Mesenteric fat pad (tissue), 1 donor: ENCODE measurements at places on chromosomes 3 and 15. TPM values are rescaled to one million over a fixed set of nuclear protein-coding genes. Genes with fewer than 3 reads are reported as not detected.

GRCh38 chr15:77503240-77503639, 82.6 kb downstream of the HMG20A start:
- no peak for DNase-seq

DNA sequence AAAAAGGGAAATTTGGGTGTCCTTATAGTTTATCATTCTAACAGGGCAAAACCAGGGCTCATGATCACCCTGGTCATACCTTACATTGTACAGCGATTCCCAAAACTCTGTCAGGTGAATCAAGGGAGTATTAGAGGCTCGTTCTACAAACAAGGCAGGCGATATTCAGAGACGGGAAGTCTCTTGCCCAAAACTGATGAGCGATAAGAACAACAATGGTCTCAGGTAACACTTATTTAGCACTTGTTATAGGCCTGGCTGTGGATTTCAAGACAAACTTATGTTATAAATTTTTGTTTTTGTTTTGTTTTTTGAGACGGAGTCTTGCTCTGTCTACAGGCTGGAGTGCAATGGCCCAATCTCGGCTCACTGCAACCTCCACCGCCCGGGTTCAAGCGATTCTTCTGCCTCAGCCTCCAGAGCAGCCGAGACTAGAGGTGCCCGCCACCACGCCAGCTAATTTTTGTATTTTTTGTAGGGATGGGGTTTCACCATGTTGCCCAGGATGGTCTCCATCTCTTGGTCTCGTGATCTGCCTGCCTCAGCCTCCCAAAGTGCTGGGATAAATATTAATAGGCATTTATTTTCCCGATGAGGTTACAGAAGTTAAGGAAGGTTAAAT, 12.8 kb downstream of the BCL2L10 start:
- no peak for DNase-seq

DNA sequence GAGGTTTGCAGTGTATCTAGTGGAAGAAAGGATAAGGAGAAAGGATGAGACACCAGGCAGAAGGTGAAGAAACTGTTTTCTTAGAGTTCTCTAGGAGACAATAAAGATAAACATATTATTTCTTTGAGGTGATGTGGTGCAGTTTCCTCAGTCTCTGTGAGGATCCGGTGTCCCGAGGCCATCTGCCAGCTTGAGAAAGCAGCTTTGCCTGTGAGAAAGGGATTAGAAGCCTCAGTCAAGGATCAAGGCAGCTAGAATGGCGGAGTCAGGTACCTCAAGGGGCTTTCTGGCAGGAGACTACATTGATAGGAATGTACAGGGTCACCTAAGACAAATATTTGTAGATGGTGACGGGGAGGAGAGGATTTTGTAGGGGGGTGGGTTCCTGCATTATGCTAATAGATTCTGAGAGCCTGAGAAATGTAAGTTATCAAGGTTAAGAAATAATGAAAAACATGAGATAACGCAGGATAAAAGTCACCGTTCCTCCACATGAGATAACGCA, 103.9 kb upstream of the MB21D2 start:
- no peak for DNase-seq

DNA sequence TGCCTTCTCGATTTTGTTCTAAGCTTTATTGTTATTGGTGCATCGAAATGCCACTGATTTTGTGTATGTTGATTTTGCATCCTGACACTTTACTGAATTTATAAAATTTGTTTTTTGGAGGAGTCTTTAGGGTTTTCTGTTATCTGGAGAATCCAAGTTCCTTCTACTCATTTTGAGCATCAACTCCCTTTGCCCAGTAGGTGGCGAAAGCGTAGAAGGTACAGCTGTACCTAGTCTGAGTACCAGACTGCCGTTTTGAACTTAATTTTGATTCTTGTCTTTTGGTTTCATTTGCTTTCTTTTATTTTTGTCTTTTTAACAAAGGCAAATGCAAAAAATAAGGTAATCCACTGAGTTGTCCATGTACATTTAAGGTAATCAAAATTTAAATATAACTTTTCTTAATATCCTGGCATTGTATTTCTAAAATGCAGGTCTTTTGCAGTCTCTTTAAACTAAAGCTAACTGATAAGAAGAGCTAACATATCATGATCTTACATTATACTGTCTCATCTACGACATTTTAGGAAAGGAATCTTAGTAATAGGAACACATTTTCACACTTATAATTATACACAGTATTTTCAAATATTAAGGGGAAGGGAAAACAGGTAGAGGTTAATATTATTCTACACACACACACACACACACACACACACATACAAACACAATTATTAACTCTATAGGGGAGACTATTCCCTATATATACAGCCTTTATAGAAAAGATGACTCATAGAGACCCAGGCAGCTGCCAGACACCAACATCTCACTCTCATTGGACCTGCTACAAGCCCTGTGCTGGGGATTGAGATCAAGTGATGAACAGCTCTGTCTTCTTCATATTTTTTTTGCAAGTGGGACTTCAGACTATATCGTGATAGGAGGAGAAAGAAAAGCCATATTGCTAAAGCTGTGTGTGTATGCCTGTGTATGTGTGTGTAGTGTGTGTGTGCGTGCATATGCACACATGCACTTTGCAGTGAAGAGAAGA, 71.8 kb downstream of the SYNPR start:
- DNase-seq, result no peak

DNA sequence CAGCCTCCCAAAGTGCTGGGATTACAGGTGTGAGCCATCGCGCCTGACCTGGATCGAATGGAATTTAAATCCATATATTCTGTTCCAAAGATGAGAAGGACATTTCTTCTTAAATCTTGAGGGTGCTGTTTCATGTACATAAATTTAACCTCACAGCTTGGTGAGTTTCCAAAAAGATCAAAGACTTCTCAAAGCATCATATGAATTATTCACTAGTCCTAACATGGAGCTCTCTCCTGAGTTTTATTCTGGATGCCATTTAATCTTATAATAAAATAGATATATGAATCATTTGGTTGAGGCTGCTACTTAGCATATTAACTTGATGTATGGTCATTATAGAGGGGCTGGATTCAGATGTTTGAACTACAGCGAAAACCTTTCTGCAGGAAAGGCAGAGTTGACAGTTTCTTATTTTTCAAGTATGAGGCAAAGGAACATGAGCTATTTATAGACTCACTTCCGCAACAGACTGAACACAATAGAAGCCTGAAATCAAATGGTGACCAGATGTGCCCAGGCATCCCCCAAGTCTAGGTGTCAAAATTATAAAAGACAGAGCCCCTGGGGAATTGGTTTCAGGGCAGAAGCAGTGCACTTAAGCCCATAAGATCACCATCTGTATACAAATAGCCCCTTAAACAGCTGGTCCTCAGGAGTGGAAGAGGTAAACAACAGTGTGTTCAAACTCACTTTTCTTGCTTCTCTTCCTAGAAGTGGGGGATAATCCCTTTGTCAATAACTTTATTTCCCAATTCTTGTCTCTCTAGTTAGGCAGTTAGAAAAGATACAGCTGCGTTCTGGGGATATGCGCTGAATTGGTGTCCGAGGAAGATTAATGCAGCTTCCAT, 29.7 kb downstream of the STARD9 start:
- no peak for DNase-seq

- DNase-seq, result no peak
These were observed 356.6 kb upstream of the NPAP1 start for GRCh38 chr15:24318981-24319380.

DNA sequence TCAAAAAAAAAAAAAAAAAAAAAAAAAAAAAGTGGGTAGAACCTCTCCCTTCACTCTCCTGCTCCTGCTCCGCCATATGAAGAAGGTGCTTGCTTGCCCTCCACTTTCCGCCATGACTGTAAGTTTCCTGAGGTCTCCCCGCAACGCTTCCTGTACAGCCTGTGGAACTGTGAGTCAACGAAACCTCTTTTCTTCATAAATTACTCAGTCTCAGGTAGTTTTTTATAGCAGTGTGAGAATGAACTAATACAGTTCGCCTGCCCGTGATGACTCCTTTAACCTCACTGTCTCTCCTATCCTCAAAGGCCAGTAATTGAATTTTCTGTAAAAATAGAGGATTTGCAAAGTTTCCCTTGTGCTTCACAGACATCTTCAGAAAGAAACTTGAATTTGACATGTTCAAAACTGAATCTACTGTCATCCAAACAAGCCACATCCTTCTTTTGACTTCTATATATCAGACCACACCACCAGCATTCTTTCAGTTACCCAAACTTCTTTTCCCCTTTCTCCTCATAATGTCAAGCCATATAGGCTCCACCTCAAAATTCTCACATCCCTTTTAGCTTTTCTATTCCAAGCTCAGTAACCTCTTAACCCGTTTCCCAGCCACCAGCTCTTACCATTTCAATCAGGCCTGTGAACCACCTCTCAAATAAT, 44.3 kb downstream of the P2RY1 start:
- no peak for DNase-seq

- no peak for DNase-seq
These were observed 50.3 kb upstream of the ATP13A3 start for GRCh38 chr3:194536871-194537637.

GRCh38 chr3:184169896-184170875, 4.5 kb upstream of the AP2M1 start:
- DNase-seq, result no peak

DNA sequence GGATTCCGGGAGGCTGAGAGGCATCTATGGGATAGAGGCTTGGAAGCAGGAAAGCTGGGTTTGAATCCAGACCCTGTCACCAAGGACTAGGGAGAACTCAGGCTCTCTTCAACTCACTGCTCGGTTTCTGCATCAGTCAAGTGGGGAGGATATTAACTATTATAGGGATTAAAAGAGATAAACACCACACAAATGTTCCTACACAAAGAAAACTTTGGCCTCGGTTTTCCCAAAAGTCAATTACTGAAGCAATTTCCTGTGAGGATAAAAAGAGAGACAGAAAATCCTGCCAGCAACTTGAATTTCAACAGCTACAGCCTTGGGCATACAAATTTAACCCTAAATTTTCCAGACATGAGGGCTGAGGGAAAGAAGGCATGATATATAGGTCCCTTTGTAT, 36.0 kb downstream of the ITGB5 start:
- no peak for DNase-seq

GRCh38 chr3:190810957-190811356, 51.5 kb downstream of the GMNC start:
- DNase-seq, result no peak

GRCh38 chr15:33654860-33655259, 313.4 kb upstream of the CHRM5 start:
- no peak for DNase-seq

DNA sequence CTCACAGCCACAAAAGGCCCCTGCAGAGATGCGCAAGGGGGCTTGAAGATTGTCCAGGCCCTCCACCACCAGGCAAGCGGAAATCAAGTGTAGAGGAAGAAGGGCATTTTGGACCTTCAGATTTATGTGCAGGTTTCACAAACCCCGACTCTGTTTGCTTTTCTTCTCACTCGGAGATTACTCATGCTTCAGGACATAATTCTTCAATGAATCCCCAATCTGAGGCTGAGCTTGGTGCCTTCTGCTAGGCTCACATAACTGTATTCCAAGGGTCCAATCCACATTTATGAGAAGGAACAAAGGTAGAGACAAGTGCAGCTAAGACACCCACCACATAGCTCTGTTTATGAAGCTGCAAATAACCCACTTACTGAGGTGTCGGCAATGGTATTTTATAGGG, 50.6 kb upstream of the NMNAT3 start:
- DNase-seq, result no peak

DNA sequence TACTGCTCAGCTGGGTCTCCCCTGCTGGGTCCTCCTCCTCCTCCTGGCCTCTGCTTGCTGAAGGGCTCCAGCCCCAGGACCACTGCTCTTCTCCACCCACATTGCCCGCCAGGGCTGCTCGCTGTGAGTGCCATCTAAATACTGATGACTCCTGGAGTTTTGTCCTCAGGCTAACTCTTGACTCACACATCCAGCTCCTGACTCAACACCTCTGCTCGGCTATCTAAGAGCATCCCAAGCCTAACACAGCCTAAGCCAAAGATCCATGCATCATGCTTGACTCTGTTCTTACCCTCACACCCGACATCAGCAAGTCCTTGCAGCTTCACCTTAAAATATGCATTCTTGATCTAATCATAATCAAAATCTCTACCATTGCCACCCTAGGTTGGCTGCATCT, 260.2 kb downstream of the KLF13 start:
- no peak for DNase-seq

DNA sequence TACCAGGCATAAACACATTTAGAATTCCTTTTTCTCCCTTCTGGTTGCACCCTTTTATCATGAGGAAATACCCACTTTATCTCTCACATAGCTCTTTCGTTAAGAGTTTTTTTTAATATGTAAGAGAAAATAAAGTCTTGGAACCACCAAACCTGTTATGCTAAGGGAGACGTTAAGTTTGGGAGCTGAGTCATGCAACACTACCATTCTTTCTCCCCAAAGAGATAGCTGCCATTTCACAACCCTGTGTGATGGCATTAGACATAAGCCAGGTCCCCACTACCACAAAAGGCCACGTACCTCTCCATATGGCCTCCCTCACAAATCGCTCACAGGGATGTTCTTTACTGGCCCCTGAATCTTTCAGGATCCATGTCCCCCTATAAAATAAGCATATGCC, 7.6 kb upstream of the NIPA1 start:
- no peak for DNase-seq

The ROBO2 gene
- 1.8 TPM for total RNA-seq

The MYZAP gene
- total RNA-seq, result 65.5 TPM

The LRTM1 gene
- total RNA-seq, result not detected

The CACNA1D gene
- total RNA-seq, result 0.45 TPM

The EXOSC7 gene
- 35.4 TPM for total RNA-seq
